ENCODE measurements at places on chromosomes 3 and 15.

- DNase-seq: no peak
Observed at GRCh38 chr3:55579496-55579895, 92.4 kb upstream of the WNT5A start.

DNA sequence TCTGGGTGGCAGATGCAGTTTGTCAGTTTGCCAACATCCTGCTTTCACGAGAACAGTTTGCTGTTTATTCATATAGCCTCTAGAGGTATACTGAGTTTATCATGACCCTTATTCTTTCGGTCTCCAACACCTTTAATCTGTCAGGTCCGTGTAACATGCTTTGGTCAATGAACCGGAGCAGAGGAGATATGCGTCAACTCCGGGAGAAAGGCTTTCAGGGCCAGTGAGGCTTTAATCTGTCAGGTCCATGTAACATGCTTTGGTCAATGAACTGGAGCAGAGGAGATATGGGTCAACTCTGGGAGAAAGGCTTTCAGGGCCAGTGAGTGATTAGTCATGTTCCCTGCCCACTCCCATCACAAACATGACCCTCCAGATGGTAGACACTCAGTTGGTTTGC, 16.9 kb upstream of the GPD1L start:
- DNase-seq: no peak

- DNase-seq: no peak
Observed at GRCh38 chr15:97684249-97684648, 276.3 kb upstream of the ARRDC4 start.

GRCh38 chr3:105828703-105829102, 40.1 kb downstream of the CBLB start:
- DNase-seq: no peak

DNA sequence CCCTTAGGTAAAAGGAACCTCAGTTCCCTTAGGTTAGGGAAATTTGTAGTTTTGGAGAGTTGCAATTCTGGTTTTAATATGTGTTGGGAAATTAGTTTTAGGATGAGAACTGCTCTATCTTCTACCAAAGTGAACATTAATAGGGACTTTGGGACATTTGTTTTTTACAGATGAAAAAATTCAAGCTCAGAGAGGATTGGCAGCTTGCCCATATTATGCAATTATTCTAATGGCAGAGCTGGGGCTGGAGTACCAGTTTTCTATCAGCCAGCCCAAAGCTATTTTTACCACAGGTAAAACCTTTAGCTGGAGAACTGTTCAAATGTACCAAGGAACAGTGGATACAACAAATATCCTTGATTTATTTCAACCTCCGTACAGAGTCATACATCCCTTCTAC, 127.0 kb downstream of the CPNE4 start:
- no peak for DNase-seq

Data from DMS 273 treated with DMSO at 0.1 percent for 48 hours (cell line).